ENCODE measurements at places on chromosomes 11 and 22.

- DNase-seq = no peak
Observed at GRCh38 chr22:21020802-21021429, 6.0 kb downstream of the P2RX6 start.

- DNase-seq = peak; percentile 54
Observed at GRCh38 chr22:37887584-37888378, 18.3 kb upstream of the MICALL1 start.

DNA sequence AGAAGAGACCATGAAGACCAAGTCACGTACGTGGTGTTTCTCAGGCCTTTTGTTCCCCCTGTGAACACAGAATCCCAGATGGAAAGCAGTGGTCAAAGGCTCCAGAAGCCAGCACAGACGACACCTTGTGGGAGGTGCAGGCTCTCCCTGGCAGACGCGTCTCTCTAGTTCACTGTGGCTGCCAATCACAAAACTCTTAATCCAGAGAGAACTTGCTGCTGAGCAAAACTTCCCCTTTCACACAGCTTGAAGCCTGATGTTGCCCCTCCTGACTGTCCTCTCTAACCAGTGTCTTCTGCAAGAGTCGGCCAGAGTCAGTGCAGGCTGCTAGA is 67.1 kb downstream of the PIWIL3 start:
- no peak for DNase-seq

DNA sequence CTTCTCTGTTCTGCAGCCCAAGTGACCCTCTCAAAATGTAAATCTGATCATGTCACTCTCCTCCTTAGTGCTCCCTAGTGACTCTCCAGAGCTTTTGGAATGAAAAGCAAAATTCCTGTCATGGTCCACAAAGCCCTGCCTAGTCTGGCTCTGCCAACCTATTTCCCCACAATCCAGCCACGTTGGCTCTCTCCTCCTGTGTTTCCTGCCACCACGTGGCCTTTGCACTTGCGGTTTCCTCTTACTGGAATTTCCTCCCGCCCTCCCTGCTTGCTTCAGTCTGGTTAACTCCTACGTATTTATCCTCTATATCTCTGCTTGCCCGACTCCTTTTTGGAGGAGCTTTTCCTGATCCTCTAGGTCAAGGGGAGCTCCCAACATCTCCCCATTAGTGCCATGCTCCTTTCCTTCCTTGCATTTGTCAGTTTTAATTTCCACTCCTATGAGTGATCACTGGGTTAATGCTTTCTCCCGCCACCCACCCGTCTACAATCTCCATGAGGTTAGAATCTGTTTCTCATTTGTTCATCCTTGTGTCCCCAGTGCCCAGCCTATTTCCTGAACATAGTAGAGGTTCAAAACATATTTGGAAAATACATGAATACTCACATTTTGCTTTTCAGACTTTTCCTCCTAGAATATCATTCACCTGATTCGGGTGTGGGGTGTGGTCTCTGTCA is 11.5 kb downstream of the NNMT start:
- DNase-seq = no peak

DNA sequence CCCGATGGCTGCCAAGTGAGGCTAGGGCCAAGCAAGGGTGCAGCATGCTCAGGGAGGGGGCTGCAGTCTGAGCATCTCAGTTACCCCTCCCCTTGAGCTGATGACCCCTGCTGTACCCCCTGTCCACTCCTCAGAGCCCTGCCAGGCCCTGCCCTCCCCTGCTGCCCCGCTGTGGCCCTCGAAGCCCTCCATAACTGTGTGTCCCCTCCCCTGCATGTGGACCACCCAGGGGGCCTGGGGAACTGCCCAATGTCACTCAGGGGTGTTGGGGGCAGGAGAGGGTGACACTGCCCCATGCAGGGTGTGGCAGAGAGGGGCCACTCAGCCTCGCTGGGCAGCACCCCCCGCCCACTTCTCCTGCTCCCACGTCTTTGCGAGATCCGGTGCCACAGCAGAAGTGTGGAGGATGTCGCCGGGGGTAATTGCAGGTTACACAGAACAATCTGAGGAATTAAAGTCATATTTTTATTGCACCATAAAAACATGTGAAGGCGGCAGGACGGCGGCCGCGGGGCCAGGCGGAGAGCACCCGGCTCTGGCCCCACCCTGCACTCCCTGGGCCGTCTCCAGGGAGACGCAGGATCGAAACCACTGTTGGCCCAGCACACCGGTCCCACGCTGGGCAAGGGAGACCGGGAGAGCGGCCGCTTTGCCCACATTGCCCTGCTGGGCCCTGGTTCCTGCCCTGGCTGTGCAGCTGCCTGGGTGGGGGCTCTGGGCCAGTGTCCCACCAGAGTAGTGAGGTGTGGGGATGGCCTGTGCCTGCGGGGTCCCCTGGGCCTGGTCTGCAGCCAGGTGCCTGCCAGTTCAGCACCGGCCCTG is 18.7 kb upstream of the GNB1L start:
- peak; percentile 28 for DNase-seq

- DNase-seq = no peak
Observed at GRCh38 chr11:33724644-33725035, 11.6 kb downstream of the CD59 start.

- no peak for DNase-seq
Observed at GRCh38 chr11:111935317-111936039, 1.7 kb upstream of the DIXDC1 start.

DNA sequence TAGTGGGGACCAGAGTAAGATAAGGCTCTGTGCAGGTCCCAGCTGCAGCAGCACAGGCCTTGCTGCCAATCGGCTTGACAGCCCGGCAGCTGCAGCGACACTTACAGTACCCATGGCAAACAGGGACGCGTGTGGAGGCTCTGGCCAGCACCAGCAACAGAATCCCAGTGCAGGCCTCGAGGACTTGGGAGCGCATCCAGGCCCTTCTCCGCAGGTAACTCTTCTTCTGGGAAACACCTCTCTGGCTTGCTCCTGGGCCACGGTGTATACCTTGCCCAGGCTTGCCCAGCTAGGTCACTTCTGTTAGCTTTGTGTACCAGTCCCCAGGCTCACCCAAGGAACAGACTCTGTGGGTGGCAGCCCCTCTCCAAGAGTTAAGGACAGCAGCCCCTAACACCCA is 126.7 kb downstream of the CTTN start:
- DNase-seq = no peak

GRCh38 chr11:65559951-65560537 is 1.9 kb upstream of the LTBP3 start:
- peak; percentile 51 for DNase-seq

- no peak for DNase-seq
Observed at GRCh38 chr11:12110714-12111548, 541 bp downstream of the MICAL2 start.

GRCh38 chr11:111676878-111677585 is 74.8 kb downstream of the SIK2 start:
- DNase-seq = no peak

GRCh38 chr11:121661880-121662486 is 209.2 kb upstream of the SORL1-AS1 start:
- no peak for DNase-seq

- no peak for DNase-seq
Observed at GRCh38 chr11:64444838-64445441, 86.0 kb downstream of the RPS6KA4 start.

DNA sequence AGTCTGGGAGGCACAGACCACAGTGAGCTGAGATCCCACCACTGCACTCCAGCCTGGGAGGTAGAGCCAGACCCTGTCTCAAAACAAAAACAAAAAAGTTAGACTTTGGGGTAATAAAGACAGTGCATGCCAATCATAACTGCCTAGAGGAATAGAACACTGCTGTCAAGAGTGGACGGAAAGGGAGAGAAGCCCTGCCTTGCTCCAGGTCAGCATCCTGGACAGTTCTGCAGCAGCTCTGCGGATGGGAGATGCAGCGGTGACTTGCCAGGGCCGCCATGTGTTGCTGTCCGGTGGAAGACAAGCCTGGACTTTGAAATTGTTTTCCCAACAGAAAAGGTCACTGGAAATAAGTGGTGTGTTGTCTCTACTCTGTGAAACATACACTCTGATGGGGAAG is 618.2 kb downstream of the TBC1D22A start:
- DNase-seq = no peak
